Pancreas (tissue), 10 donors: ENCODE measurements at places on chromosomes 1 and 21.

DNA sequence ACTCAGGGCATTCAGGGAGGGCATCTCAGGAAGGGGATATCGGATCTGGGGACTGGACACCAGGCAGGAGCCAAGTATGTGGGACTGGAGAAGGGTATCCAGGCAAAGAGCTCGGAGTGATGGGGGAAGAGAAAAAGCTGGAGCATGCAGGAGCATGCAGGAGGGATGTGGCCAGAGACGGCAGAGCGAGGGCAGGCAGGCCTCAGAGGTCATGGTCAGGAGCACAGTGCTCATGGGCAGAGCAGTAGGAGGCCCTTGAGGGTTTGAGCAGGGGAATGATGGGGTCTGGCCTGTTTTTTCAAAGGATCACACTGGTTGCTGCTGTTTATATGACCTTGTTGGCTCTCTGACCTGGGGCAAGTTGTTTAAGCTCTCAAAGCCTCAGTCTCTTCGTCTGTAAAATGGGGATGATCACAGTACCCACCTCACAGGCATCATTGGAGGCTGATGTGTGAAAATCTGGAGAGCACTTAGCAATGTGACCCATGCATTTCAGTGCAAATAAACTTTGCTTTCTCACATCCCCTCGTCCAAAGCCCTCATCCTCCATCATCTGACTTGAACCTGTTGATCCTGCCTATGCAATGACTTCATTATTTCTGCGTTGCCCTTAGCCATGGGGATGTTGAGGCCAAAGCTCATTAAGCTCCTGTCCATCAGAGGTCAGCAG lies 273.1 kb downstream of the MATN1 start:
- no peaks in the 10 kb centered on the region for H3K27me3 ChIP-seq
- no peaks in the 10 kb centered on the region for H3K4me1 ChIP-seq
- H3K36me3 ChIP-seq = no peaks in the 10 kb centered on the region

DNA sequence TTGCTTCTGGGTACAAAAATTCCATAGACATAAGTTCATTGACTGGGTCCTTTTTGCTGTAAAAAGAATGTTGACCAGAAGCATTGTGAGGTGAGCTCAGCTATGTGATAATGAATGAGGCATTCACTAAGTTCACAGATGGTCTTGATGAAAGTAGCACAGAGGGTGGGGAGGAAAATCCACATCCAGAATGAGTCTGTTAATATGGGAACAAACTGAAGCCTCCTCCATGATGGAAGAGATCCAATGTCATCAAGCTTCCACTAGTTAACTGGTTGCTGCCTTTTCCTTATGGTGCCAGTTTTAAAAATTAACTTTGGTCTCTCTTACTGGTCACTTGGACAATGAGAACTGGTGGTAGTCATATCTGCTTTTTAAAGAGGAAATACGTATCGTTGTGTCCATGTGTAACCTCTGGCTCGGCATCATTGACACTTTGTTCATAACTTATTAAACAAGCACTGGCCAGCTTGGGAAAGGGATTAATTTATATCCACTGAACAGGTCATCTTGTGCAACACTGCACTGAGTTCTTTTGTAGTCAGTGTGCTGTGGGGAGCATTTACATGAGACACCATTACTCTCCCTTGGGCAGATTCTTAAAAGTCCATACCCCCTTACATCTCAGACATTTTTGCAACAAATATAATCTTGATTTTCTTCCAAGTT lies 88.6 kb downstream of the ADAMTS1 start:
- H3K4me3 ChIP-seq = no peak overlapping the region
- H3K36me3 ChIP-seq = no peaks in the 10 kb centered on the region
- H3K4me1 ChIP-seq = no peaks in the 10 kb centered on the region

- DNase-seq = no peak
- no peaks in the 10 kb centered on the region for H3K36me3 ChIP-seq
- H3K4me3 ChIP-seq = no peak overlapping the region
- H3K27ac ChIP-seq = no peak overlapping the region
These were observed 23.3 kb downstream of the CYP2J2 start for GRCh38 chr1:59903141-59903754.

GRCh38 chr1:35369922-35370671 lies 101.6 kb downstream of the ZMYM4 start:
- H3K36me3 ChIP-seq = no peaks in the 10 kb centered on the region
- DNase-seq = peak; percentile 73
- H3K4me3 ChIP-seq = no peak overlapping the region

GRCh38 chr1:200153277-200154055 lies 126.0 kb downstream of the NR5A2 start:
- H3K4me1 ChIP-seq = peaks cover 6% of the 10 kb centered on the region
- H3K36me3 ChIP-seq = peaks cover 19% of the 10 kb centered on the region
- no peak for DNase-seq
- no peak overlapping the region for H3K27ac ChIP-seq
- no peak overlapping the region for H3K4me3 ChIP-seq
